NCI-H1694 treated with DMSO at 0.1 percent for 48 hours (cell line): ENCODE measurements at places on chromosomes 3 and 15.

- DNase-seq: no peak
Measured at GRCh38 chr15:52414936-52415335, 113.7 kb downstream of the MYO5A start.

- no peak for DNase-seq
Measured at GRCh38 chr3:73213896-73214295, 152.4 kb downstream of the EBLN2 start.

GRCh38 chr3:96970211-96970610, 155.8 kb downstream of the EPHA6 start:
- no peak for DNase-seq

- DNase-seq: no peak
Measured at GRCh38 chr15:67064607-67065530, 533 bp upstream of the SMAD3 start.

- DNase-seq: no peak
Measured at GRCh38 chr15:37037850-37038715, 62.3 kb downstream of the MEIS2 start.

- no peak for DNase-seq
Measured at GRCh38 chr3:177144922-177145321, 52.4 kb downstream of the TBL1XR1 start.

DNA sequence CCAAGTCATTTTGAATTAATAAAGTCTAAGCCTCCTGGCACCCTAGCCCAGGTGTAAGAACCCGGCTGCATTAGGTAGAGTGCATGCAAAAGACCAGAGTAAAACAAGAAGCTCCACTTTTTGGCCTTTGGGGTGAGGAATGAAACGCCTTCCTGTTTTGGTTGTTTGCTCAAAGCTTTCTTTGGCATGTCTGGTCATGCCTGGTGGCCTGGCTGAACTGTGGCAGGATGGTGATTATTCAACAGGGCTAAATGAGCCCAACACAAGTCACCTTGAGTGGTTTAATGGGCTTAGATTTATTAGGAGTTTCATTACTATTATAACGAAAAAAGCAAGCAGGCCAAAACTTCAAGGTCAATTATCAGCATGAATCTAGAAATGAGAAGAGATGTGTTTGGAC, 40.9 kb upstream of the LDHAL6B start:
- no peak for DNase-seq

- no peak for DNase-seq
Measured at GRCh38 chr3:188150982-188151381, 3.0 kb upstream of the LPP start.

DNA sequence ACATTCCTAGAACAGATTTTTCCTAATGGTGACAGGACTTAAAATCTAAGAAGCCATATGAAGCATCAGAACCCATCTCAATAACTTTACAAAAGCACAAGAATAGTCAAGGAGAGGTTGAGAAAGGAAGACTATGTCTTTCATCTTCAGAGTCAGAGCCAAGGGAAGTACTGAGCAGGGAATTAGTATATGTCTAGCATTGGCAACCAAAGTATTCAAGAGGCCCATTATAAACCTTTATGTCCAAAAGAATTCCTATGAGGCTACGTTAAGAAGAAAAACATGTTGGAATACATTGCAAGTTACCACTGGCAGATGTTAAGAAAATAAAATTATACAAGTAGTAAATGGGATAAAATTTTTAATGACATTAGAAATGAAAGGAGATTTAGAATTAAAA, 150.5 kb downstream of the MAGI1 start:
- DNase-seq: no peak

- no peak for DNase-seq
Measured at GRCh38 chr15:80679167-80679803, 15.8 kb upstream of the ABHD17C start.

- no peak for DNase-seq
Measured at GRCh38 chr15:76678766-76679165, 226.4 kb downstream of the SCAPER start.

GRCh38 chr3:32095431-32095830, 11.0 kb upstream of the GPD1L start:
- no peak for DNase-seq

DNA sequence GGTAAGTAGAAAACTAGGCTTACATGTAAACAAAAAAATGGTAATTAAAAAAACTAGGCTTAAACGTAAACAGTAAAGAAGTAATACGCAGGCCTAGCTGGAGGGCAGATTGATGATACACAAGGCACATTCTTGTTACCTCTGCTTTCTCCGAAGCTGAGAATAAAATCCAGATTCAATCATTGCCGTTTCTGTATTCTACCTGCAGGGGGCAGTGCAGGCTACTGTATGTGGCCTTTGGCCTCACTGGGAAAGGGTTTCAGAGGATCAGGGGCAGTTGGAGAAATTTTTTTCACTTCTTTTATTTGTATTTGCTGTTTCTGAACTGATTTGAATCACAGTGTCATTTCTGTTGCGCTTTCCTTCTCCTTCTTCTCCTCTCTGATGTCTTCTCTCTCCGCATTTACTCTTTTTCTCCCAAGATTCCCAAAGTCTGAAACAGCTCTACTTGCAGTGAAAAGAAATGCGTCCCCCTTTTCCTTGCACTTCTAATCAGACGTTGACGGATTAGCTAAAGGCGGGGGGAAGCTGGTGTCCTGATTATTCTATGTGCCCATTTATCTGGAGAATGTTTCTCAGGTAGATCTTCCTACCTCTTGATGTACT, 67.1 kb upstream of the MCTP2 start:
- peak; percentile 37 for DNase-seq

DNA sequence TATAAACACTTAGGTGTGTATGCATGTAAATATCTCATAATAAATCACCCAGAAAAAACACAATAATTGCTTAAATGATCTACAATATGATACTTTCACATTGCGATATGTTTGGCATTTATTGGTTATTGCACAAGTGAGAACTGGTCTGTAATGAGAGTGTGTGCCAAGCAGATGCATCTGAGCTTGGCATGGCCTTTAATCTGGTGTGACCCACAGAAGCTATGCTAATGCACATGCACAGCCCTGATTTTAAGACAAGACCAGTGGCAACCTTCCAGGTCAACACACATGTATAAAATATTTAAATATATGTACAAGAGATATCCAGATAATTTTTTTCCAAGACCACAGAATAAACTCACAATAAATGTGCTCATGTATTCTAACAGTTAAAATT, 42.7 kb downstream of the C2CD4A start:
- no peak for DNase-seq

DNA sequence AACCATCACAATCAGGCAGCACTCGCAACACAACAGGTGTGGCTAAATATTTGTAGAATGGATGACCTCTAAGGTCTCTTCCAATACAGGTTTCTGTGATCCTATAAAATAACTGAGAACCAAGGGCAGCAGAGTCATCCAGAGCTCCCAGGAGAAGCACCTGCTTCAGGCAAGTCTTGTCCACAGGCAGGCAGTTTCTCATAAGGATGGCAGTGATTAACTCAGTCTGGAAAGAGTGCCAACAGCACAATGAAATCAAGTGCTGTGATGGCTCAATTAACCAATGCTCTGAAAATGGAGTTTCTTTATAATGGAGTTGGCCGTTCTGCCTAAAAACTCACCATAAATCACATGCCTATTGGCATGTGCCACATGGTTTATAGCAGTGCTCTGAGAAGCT, 70.8 kb downstream of the HOMER2 start:
- no peak for DNase-seq

DNA sequence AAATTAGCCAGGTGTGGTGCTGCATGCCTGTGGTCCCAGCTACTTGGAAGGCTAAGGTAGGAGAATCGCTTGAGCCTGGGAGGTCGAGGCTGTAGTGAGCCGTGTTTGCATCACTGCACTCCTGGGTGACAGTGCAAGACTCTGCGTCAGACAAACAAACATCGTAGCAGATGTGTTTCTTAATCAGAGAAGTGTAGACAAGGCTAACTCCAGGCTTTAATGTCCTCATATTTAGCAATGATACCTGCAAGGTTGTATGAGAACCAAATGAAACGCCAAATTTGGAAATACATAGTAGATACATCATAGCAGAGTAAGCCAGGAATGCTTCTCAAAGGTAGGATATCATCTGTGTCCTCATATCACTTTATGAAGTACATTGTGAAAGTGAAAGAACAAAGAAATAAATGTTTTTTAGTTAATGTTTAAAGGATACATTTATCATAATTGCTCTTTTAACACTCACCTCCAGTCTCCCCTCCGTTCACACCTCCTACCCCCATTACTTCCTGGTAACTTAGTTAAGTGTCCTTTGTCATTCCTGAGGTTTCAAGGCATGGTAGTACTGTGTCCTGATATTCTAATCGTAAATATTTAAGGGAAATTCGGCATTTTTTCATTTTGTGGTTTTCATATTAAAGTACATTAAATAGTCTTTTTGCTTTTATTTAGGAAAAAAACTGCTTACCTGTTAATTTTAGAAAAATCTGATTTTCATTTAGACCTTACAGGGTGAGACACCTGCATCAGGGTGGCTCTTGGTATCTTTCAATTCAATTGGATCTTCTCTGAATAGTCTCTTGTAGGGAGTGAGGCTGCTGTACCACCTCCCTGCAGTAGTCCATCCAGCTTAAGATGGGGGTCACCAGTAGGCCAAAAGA, 96.1 kb downstream of the OPA1 start:
- no peak for DNase-seq

DNA sequence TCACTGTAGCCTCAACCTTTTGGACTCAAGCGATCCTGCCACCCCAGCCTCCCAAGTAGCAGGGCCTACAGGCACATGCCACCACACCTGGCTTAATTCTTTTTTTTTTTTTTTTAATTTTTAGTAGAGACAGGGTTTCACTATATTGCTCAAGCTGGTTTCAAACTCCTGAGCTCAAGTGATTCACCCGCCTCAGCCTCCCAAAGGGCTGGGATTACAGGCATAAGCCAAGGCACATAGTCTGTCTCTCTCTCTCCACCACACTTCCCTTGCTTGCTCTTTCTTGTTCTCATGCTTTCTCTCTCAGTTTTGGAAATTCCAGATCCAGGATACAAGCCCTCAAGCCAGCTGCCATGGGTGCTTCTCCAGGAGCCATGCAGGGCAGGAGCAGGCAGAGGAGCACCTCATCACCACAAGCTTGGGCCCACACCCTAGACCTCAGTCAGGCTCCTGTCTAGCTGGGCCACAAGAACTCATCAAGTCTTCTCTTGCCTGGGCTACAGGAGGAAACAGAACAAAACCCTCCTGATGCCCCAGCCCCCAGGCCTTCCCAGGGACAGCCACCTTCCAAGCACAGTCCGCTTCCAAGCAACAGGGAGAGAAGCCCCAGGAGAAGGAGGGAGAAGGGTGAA, 145.3 kb upstream of the LPP start:
- no peak for DNase-seq

DNA sequence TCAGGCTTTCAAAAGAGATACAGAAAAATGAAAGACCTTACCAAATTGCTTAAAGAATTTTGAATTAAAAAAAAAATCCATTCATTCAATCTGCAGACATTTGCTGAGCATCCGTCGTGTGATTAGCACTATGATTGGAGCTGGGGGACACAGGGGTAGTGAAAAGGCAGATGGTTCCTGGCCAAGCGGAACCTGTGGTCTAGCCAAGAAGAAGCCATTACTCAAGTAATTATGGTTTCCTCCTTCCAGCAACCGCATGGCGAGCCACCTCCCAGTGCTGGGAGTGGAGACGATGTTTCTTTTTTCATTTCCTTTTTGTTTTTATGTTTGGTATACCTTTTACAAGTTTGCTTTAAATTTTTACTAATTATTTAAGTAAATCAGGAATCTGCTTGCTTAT, 140.2 kb downstream of the CACNA2D3 start:
- no peak for DNase-seq

DNA sequence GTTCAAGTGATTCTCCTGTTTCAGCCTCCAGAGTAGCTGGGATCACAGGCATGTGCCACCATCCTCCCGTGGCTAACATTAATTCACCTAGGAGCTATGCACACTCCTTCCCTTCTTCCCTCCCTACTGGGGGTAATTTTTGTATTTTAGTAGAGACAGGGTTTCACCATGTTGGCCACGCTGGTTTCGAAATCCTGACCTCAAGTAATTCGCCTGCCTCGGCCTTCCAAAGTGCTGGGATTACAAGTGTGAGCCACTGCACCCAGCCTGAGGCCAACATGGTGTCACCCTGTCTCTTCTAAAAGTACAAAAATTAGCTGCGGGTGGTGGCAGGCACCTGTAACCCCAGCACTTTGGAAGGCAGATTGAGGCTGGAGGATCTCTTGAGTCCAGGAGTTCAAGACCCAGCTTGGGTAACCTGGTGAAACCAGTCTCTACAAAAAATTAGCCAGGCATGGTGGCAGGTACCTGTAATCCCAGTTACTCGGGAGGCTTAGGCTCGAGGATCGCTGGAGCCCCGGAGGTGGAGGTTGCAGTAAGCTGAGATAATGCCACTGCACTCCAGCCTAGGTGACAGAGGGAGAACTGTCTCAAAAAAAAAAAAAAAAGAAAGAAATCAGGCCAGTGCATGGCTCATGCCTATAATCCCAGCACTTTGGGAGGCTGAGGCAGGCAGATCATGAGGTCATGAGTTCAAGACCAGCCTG, 6.1 kb downstream of the RNU5B-1 start:
- no peak for DNase-seq
